ENCODE measurements at places on chromosomes 7 and 10.

DNA sequence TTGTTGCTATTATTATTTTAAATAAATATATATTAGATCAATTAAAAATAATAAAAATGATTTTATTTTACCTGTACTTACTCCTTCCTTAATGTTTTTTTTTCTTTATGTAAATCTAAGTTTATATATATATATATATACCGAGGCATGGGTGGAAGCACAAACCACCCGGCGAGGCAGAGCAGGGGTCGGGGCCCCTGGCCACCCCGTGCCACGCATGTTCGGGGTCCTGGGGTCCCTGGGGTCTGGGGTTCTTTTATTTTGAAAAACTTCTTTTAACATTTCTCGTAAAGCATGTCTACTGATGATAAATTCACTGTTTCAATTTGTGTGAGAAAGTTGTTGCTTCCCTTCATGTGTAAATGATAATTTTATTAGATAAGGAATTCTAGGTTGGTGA lies 976.1 kb downstream of the REEP3 start:
- no peak for DNase-seq

- DNase-seq: no peak
These were observed 846.7 kb upstream of the COBL start for GRCh38 chr7:52163311-52163710.

DNA sequence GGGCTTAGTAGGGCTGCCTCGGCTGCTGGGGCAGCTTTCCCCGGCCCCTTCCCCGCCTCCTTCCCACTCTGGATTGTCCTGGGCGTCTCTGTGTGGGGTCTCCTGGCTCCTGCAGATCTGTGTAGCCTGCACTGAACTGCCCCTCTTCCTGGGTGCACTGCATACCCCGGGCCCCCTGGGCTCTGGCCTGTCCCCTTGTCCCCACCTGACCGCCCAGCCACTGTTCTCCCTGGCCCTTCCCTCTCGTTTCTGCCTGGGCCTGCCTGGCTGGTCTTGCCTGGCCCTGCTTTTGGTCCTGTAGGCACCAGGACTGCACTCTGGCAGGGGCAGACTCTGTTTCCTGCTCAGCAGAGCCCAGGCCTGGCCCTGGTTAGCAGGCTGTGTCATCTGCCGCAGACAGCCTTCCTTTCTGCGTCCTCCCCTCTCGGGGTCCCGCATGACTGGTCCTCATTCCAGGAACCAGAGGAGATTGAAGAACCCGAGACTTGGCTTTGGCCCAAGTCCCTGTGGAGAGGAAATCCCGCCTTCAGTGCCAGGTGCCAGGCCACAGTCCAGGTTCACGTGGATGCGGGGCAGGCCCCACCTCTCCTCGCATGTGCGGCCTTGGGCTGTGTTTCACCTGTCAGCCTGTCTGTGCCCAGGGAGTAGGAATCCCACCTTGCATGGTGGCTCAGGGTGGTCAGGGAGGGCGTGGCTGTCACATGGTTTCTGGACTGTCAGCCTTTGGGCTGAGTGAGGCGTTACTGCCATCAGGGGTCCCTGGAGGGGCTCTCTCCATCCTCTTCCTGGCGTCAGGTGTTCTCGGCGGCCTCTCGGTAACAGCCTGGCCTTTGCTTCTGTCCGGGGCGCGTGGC lies 9.2 kb downstream of the INPP5A start:
- DNase-seq: peak; percentile 47

DNA sequence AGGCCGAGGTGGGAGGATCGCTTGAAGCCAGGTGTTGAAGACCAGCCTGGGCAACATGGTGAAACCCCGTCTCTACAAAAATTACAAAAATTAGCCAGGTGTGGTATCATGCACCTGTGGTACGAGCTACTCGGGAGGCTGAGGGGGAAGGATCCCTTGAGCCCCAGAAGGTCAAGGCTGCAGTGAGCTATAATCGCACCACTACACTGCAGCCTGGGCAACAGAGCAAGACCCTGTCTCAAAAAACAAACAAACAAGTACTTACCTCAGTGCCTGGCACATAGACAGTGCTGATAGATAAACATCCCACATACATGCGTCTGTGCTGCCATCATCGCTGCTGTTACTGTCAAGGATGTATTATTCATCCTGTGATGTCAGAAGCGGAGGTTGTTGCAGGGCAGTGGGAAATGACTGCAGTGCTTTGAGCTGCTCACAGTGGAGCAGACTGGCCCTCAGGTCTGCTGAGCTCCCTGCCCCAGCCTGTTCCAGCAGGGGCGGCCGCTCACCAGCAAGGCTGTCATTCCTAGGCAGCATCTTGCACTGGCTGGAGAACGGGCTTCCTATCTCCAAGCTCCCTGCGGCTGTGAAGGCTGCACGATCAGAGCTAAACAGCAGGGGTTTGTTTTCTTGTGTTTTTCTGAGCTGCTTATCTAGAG lies 18.6 kb downstream of the FOXK1 start:
- DNase-seq: no peak

DNA sequence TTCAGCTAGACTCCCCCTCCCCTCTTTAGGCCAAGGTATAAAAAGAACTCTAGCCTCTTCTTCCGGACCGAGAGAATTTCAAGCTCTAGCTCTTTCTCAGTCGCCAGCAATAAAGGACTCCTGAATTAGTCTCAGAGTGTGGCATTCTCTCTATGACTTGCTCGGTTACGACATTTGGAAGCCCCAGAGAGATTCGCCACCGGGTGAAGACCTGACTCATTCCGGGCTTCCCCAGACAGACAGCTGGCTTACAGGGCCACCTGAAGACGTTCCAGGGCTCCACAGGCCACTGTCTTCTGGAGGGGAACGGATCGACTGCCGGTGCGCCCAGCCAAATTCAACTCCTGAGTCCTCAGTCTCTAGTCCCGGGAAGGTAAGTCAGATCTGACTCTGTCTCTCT lies at the start of gene AKR1B15:
Gene AKR1B15 (plus strand): TSS at position 234 of the 400 bp plus-strand sequence. CDS start 15,510 bp downstream, outside the sequence.
- no peak for DNase-seq

GRCh38 chr7:29130096-29130495 lies 16.2 kb downstream of the CPVL start:
- no peak for DNase-seq

- no peak for DNase-seq
These were observed 218.4 kb upstream of the SEMA3D start for GRCh38 chr7:85405016-85405902.

DNA sequence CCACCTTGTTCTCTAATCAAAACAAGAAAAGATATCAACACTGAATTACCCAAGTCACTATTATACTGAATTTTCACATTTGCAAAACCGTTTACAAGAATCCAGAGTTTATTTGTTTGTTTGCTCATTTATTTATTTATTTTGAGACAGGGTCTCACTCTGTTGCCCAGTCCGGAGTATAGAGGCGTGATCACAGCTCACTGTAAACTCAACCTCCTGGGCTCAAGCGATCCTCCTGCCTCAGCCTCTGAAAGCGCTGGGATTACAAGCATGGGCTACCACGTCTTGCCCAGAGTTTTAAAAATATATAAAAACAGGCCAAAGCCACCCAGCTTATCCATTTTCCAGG lies 8.5 kb downstream of the CREB3L2 start:
- no peak for DNase-seq

- peak; percentile 64 for DNase-seq
These were observed 117.3 kb downstream of the PRKAG2 start for GRCh38 chr7:151759591-151760042.

DNA sequence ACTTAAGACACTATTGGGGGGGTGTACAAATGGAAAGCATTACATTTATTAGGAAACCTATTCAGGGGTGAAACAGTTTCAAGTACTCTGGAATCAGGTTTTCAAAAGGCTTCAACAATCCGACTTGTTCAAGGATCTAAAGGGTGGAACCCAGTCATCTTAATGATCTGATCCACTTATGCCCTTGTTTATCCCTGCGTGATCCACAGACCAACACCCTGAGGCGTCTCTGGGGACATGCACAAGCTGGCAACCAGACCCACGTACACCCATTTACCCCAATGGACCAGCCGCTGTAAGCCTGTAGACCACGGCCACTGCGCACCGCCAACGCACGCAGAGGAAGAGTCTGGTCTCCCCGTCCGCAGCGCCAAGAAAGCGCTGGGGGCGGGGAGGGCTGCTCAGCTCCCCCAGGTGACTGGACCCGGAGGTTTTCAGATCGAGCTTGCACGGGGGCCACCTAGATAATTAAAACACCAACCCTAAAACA lies 13.4 kb downstream of the HNRNPF start:
- DNase-seq: no peak

- DNase-seq: no peak
These were observed 287.2 kb downstream of the ETV1 start for GRCh38 chr7:13702251-13702650.

GRCh38 chr10:110223298-110223925 lies 16.0 kb downstream of the MXI1 start:
- DNase-seq: no peak

GRCh38 chr7:99211241-99211602 lies 3.3 kb upstream of the KPNA7 start:
- no peak for DNase-seq

DNA sequence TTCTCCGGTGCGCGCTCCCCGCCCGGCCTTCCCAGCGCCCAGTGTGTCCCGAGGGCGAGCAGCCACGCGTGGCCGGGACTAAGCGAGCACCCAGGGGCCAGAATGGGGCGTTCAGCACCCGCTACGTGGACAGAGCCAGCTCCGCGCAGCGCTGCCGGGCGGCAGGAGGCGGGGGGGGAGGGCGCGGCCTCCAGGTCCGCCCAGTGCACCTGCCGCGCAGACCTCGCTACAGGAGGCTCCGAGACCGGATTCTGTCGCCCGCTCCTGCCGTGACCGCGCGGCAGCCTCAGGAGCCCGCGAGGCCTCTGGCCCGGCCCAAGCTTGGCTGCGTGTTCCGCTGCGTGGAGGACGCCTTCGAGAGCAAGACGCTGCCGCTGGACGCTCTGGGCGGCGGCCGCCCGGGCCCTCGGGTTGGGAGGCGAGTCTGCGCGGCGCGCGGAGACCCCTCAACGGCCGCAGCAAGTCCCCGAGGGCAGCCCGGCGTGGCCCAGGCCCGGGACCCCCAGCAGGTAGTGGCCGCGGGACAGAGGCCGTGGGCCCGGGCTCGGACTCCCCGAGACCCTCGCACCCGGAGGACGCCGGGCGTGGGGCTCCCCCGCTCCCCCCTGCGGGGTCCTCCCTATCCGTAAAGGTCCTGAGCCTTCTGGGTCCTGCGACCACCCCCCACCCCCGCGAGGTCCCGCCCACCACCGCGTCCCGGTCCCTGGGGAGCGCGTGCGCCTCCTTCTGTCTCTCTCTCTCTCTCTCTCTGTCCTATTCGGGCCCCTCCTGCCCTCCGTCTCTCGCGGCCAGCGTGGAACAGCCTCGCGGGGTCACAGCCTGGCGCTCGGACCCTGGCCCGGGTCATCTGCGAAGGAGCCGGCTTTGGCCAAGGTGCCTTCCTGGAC lies 904 bp upstream of the DPYSL4 start:
- DNase-seq: no peak

GRCh38 chr10:4407783-4408182 lies 418.2 kb upstream of the AKR1E2 start:
- peak; percentile 65 for DNase-seq

DNA sequence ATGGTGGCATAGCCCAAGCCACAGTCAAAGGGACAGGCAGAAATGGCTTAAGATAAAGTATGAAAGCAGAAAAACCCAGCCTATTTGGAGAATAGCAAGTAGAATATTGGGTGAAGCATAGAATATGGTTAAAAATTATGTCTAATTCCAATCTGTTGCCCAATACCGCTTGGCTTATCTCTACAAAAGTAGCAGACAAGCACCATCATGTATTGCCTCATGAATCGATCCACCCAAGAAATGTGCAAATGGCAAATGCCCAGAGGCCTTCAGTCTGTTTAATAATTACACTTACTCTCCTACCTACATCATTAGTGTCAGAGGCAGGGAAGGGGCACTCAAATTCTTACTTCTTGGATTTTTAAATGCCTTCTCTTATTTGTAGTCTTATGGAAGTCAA lies 130.9 kb upstream of the ADAM12 start:
- no peak for DNase-seq

DNA sequence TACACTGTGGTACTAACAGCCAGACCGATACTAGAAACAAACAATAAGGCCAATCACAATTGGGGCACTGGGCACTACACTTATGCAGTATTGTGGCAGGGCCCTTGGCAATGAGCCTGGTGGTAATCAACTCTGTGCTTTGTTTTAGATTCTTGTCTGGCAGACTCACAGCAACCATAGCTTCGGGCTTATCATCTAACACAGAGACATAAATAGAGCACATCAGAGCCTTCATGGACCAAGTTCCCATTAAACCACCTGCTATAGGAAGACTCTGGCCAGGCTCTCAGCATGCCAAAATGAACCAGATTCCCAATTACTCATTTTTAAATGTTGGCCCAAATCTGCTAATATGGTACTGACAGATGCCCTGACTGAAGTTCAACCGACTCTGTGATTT lies 218.6 kb downstream of the DGKI start:
- DNase-seq: no peak

DNA sequence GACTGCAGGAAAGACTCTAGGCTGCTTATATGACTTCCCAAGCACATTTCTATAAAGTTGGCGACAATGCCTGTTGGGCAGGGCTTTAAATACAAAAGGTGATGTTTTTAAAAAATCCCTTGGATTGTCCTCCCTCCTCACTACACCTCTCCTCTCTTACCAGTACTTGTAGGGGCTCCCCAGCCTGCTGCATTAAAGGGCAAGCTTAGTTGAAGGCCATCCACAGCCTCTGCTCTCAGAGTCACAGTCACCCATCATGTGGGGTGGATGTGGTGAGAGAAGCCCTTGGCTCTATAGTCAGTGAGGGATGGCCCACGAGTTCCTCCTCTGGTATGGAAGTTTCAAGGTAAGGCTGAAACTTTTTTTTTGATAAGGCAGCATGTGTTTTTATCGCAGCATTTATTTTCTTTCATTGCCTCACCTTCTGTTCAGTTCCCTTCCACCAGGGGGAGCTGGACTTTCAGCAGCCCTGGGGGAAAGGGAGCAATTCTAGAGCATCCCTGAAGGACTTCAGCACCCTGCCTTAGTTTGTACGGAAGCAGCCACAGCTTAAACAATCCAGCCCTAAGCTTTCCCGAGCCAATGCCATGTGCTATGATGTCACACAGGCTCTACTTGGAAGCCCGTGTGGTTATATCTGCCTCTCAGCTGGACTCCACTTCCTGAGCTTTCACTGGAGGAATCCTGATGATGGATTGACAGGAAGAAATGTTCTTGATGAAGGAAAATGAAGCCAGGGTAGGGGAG lies 131.9 kb downstream of the CALCR start:
- DNase-seq: peak; percentile 49

DNA sequence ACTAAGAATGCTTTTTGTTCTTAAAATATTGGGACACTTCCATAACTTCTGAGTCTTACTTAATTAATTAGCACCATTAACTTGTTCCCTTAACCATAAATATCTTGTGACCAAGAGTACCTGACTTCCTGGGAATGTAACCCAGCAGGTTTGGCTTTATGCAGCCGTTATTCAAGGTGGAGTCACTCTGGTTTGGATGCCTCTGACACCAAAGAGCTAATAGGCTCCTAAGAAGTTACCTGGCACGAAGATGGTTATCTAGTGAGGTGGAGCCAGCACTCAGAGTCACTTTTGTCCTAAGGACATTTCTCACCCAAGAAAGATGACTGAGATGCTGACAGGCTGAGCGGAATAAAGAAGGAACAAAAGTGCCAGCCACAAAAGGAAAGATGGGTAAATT lies 172.3 kb downstream of the C1GALT1 start:
- no peak for DNase-seq

All from Kasumi-1 (cell line).